Sigmoid colon (tissue), 7 donors: ENCODE measurements at places on chromosomes 13 and 19. TPM values are rescaled to one million over a fixed set of nuclear protein-coding genes. Genes with fewer than 3 reads are reported as not detected.

GRCh38 chr13:81304121-81304659 is 963.3 kb upstream of the SPRY2 start:
- DNase-seq, result no peak

The TNPO2 gene
- 92.2 TPM for total RNA-seq

DNA sequence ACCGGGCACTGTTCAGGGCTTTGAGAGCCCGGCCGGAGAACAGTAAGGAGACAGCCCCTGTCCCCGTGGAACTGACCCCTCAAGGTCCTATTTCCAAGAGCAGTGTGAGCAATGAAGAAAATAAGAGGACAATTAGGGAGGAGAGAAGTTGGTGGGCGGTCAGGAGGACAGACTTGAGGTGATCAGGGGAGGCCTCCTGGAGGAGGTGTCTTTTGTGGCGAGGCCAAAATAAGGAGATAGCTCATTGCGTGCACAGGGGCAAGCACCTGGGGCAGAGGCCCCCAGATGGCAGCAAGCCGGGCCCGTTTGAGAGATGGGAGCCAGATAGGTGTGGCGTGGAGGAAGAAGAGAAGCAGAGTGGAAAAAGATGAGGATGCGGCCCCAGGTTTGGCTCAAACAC is 2.8 kb upstream of the LRRC4B start:
- no peak for DNase-seq

DNA sequence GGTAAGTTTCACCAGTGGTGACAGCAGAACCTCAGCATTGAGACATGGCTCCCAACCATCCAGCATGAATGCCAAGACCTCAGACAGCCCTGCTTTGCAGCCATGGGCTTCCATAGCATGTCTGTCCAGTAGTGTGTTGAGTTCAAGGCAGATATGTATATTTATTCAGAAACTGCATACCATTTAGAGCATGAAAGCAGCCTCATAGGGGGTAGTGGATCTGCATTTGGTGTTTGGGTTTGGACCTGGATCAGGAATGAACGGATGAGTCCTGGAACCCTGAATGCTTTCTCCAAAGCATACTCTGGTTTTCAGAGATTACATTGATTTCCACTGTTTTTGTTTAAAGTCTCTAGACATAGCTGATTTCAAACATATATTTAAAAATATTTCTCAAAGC is 114.3 kb downstream of the ESD start:
- DNase-seq, result no peak

The LRRC63 gene
- total RNA-seq, result not detected
